ENCODE measurements at places on chromosomes 6 and 20.

DNA sequence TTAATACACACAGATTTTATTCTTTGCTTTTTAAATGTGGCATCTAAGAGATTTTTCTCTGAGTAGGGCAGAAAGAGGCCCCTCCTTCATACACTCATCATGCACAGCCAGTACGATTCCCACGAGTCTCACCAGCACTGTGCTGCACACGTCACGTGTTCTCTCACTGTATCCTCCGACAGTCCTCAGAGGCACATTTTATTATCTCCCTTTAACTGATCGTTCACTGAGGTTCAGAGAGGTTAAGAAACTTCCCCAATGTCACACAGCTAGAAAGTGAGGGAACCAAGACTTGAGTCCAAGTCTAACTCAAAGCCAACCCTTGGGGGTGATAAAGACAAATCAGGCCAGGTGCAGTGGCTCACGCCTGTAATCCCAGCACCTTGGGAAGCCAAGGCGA, 142.5 kb downstream of the PREX1 start:
- DNase-seq, result no peak

DNA sequence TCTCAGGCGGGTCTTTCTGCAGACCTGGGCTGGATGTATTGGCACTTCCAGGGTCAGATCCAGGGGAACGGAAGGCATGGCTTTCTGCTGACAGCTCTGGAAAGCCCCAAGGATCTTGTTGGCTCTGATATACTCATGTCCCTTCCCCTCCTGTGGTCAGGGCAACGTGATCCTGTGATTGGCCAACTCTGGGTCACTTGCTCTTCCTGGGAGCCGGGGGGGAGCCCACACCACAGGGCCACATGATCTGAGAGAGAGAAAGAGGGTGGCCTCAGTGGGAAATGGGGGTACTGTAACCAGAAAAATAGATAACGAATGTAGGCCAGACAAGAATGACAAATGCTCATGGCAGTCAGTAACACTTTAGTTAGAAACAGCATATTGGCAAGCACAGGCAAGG, 223.0 kb downstream of the NFATC2 start:
- DNase-seq, result no peak

- no peak for DNase-seq
Measured at GRCh38 chr6:111588366-111588765, 17.3 kb downstream of the TRAF3IP2 start.

- DNase-seq, result no peak
Measured at GRCh38 chr20:4810426-4811019, 88.8 kb downstream of the PRND start.

GRCh38 chr6:34061348-34061747, 84.5 kb downstream of the GRM4 start:
- DNase-seq, result no peak

GRCh38 chr6:143064951-143065683, 4.4 kb downstream of the AIG1 start:
- no peak for DNase-seq

DNA sequence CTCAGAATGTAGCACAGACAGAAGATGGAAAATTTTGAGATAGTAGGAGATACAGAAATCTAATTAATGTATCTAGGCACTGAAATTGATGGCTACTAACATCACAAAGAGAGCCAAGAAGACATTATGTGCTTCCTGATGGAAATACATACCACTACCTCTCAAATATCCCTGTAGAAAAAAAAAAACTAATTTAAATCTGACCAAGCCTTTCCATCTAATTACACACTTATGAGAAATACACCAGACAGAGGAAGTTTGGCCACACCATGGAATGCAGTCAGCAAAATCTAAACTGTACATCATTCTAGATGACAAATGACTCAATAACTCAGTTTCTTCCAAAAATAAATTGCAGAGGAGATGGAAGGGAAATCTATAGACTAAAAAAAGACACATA, 18.9 kb downstream of the VPS52 start:
- no peak for DNase-seq

DNA sequence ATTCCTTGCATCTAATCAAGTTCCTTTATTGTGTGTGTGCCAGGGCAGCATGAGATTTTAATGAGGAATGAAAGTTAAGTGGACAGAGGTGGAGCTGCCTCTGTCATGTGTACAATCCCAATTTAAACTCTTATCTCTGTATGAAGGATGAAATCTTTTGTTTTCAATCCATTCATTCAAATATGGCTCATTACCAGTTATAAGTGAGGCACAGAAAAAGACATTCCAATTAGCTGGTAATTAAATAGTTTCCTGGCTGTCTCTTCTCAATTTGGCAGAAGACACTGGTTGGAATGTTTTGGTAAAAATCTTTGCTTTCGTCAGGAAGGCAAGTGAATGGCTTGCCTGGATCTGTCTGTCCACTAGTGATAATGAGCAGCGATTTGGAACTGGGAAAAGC, 46.4 kb downstream of the CLVS2 start:
- DNase-seq, result no peak

- DNase-seq, result no peak
Measured at GRCh38 chr6:113496166-113496565, 361.0 kb upstream of the MARCKS start.

GRCh38 chr20:34680586-34681175, 3.8 kb upstream of the PIGU start:
- DNase-seq, result no peak

GRCh38 chr20:39259010-39259803, 297.1 kb downstream of the DHX35 start:
- DNase-seq, result no peak

DNA sequence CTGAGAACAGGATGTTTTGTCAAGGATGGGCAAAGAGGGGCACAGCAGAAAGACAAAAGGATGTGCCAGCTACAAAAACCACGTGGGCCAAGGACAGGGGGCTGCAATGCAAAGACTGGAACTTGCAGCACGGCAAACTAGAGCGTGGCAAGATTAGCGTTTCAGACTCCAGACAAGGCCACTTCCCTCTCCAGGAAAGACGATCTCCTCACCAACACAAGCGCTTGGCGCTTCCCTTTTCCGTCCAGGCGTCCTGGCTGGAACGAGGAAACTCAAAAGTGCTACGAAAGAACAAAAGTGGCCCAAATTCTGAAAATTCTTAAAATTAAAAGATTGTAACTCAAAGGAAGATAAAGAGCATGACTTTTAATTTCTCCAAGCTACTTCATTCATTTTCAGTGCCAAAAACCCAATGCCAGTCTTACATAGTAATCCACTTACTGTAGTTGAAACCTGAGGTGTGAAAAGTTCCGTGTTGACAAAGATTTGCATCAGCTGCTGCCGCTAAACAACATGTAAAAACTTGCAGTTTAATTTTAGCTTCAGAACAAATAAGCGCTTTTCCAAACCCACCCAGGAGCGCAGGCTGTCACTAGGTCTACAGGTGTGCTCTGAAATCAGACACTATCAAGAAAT, 207.1 kb upstream of the RREB1 start:
- DNase-seq, result no peak

GRCh38 chr20:25313593-25313992, 65.7 kb downstream of the PYGB start:
- no peak for DNase-seq

- DNase-seq, result no peak
Measured at GRCh38 chr6:36751833-36752186, 54.2 kb downstream of the RAB44 start.

GRCh38 chr6:157607317-157608109, 215.5 kb upstream of the SNX9 start:
- DNase-seq, result no peak

DNA sequence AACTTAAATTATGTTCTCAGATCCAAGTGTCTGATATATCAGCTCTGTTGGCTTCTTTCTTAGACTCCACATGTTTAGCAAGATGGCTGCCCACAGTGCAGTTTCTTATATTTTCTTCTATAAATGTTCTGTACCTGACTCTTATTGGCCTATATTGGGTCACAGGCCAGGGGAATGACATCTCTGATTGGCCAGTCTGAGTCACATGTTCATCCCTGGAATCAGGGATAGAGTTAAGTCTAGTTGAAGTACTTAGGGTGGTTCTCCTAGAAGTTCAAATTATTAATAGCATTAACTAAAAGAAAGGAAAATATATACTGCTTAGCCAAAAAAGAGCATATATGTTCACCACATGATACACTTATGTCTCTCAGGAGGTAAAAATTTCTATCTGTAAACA, 105.3 kb upstream of the SLC22A16 start:
- no peak for DNase-seq

DNA sequence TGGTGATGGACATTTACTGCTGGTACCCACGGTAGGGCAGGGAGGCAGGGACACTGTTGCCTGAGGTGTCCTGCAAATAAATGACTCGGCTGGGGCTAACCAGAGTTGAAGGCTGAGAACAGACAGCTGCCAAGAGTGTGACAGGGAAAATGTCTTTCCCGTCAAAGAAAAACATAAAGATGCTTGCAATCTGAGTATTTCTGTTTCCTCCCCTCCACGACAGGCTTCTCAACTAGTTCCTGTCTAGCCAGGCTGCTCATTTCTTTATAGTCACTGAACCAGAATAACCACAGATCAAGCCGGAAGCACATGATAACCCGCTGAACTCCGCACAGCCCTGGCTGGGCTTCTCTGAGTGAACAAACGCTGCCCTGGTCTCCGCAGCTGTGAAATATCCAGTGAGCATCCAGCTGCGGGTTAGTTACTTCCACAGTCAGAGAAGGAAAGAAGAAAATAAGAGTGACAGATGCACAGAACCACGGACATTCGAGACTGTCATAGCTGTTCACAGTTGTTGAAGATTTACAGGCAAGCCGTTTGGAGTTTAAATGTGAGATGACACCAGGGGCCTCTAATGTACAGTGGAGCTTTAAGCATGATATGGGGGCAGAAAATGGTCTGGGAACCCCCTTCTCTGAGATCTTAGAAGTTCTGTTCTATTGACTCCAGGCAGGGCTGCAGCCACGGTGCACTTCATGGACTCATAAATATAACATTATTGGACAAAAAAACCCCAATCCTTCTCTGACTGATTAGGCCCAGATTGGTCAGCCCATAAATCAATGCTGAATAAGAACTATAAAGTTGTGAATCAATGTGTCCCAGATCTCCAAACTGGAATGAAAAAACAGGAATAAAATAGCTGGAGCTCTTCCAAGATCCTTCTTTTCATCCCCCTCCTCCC, 299.9 kb upstream of the SUPT3H start:
- DNase-seq, result peak; percentile 51

DNA sequence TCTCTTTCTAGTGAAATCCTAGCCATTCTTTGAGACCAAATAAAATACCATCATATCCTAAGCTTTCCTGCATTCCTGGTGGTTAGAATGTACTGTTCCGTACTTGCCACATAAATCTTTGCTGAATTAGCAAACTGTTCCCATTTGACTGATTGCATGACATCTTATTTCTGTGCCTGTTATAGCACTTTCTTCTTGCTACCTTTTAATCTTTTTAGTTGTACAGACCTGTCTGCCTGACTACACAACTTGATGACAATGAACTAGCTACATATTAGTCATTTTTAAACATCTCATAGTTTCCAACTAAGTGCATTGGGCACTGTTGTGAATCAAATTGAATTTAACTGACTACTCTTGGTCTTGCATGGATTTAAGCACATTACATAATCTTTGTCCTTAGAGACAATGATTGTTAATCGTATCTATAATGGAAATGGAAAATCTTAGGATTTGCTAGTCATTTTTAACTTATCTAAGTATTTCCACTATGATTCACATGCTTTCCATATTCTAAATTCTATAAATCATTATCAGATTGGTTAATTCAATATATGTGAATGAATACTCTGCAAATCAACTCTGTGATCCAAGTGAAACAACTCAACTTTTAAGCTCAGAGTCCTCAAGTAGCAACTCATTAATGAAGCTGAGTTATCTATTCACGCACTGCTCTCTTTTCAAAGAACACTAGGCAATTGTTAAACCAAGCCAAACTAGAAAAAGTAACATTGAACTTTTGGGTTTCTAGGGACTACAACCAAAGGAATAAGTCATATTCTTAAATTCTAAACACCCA, 109.0 kb downstream of the TNFRSF21 start:
- DNase-seq, result no peak

Measured in stimulated activated naive CD8-positive, alpha-beta T cell treated with anti-CD3 and anti-CD28 coated beads, Interleukin-15, Interleukin-2, amounts not matched to agents 100 U/mL and 50 U/mL, for 24 hours (primary cell).